Mucosa of gallbladder (tissue), 1 donor: ENCODE measurements at places on chromosomes 7 and 10.

GRCh38 chr10:124612611-124613498 is 131.3 kb downstream of the FAM53B start:
- DNase-seq: no peak

- no peak for DNase-seq
These were observed 17.0 kb downstream of the CPA4 start for GRCh38 chr7:130309986-130310385.

GRCh38 chr10:110376021-110376766 is 71.5 kb upstream of the SMNDC1 start:
- DNase-seq: no peak

DNA sequence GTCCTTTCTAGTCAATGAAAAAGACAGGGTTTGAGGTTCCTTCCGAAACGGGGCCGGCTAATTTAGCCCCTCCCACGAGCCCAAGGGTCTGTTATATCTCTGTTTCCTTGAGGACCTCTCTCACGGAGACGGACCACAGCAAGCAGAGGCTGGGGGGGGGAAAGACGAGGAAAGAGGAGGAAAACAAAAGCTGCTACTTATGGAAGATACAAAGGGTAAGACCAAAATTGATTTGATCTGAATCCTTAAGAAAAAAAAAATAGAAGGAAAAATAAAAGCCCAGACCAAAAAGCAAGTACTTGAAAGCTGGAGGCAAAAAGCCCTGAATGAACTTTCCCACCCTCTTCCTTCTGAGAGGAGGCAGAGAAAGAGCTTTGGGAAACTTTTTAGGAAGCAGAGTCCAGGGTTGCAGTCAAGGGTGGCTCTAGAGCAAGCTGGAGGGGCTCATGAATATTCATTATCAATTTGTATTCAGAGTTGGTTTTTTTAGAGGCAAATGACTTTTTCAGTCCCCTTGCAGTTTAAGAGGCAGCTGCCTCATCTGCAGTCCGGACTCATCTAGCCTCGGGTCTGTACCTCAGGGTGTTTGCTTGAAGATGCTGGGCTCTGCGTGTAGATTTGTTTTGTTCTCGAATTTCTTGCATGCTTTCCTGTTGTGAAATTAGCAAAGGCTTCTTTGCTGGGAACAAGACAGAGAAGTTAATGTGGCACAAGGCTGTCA is at the start of gene ENTPD1:
Gene ENTPD1, plus strand, starts transcription at position 123 of the 721 bp plus-strand sequence. Its CDS starts 77 bp downstream, at position 200.
- DNase-seq: peak; percentile 16

DNA sequence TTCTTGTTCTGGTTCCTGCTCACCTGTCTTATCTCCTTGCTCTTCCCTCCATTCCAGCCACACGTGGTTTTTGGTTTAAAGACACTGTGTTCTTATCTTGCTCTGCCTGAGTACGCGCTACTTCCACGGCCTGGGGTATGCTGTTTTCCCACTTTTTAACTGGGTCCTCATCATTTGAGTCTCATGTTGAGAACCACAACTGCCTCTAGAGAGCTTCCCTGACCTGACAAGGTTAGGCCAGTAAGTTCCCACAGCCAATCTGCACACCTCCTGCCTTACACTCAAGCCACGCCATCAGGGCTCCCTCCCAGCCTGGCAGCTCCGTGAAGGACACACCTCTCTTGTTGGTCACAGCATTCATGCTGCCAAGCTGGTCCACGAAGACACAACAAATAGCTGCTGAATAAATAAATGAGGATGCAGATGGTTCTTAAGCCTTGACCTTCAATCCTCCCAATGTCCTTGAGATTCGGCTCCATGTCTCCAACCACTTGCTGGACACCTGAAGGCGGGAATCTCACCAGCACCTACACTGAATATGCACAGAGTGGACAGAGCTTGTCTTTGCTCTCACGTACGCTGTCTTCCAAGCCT is 201.7 kb upstream of the KLF14 start:
- no peak for DNase-seq

GRCh38 chr7:34463830-34464229 is 194.2 kb upstream of the NPSR1 start:
- no peak for DNase-seq

- peak; percentile 55 for DNase-seq
These were observed 39.2 kb downstream of the EEPD1 start for GRCh38 chr7:36192053-36192824.

DNA sequence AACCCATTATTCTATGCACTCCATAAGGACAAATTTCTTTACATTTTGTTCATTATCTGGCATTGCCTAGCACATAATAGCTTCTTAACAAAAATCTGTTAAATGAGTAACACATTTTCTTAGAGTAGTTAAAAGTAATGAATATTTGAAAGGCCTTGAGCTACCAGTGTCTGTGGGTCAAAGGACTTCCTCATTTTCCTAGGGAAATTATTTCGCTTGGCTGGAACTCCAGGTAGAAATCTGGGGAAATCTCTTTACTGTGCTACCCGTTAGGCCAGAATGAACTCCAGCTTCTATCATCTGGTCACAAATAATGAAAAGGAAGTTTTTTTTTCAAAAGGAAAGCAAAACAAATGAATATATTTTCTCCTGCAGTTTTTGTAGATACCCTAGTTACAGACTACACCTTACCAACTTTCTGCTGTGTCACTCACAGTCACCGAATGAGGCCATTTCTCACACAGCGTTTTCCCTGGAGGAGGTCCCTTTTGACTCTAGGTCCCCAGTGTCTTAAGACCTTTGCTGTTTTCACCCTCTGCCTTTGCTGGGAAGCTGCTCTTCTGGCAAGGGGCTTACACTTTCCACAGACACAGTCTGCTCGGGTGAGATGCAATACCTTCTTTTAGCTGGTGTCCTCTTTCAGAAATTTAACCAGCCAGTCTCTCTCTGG is 1.6 kb downstream of the SAMD9L start:
- DNase-seq: no peak

GRCh38 chr7:89621925-89622641 is 532.2 kb upstream of the STEAP1 start:
- DNase-seq: no peak

- no peak for DNase-seq
These were observed 7.8 kb downstream of the ZNF862 start for GRCh38 chr7:149846021-149846420.

GRCh38 chr7:39617005-39617404 is 6.4 kb upstream of the RALA start:
- no peak for DNase-seq

- no peak for DNase-seq
These were observed 74.1 kb downstream of the HIPK2 start for GRCh38 chr7:139703487-139704307.

DNA sequence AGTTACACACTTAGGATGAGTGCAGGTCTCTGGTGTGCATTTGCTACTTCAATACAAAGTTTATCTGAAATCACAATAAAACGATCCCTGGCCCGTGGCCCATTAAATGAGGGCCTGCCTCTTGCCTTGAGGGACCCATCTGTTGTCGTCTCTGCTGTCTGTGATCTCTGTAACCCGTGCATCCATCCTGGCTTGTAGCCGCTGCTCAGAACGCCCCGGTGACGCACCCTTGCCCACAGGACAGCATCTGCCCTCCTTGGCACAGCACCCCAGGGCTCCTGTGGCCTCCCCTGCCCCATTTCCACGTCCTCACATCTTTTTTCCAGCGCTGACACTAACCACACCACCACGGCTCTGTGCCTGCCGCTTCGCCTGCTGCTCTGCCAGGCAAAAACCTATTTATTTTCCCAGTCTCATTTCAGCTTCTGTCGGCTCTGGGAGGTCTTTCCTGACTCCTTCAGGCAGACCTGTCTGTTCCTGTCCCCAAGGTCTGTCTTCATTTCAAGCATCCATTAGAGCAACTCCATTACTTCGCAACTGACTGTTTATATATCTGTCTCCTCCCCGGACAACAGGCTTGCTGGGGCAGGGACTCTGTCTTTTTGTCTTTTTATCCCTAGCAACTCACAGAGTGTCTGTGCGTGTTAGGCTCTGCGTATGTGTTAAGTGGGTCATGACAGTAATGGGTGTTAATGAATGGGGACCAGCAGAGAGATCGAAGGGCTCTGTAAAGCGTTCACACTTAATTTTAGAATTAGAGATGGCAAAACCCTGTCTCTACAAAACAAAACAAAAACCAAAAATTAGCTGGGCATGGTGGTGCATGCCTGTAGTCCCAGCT is 16.4 kb downstream of the CARD11 start:
- no peak for DNase-seq

DNA sequence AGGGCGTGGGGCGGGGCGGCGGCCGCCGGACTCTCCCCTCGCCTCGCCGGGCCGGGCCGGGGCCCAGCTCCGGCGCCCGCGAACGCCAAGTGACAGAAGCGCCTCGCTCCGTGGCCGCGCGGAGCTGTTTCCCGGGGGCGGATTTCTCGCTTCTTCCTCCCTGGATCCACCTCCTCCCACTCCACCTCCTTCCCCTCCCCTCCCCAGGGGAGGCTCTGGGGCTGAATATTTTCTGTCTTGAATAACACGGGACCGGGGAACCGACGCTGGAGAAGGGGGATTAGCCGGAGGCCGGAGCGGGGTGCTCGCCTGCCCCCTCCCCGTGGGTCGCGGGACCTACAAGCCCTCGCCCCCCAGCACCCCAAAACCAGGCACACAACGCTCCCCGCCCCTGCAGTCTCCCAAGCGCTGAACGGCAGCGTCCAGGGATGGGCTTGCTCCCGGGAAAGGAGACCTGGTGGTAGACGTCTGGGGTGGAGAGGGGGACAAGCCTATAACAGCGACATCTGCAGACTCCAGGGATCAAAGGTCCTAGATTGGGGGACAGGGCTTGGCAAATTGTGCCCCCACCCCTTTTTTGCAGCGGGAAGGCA is at the start of gene ARHGAP21:
Gene ARHGAP21, minus strand, starts transcription at position 100 of the 593 bp plus-strand sequence. CDS start 1,988 bp downstream, outside the sequence.
- peak; percentile 71 for DNase-seq

GRCh38 chr10:14304046-14304445 is 26.7 kb downstream of the FRMD4A start:
- DNase-seq: no peak

GRCh38 chr10:78139341-78139740 is 105.7 kb downstream of the RPS24 start:
- DNase-seq: peak; percentile 20

GRCh38 chr10:77043420-77043763 is 594.2 kb downstream of the KCNMA1 start:
- DNase-seq: no peak

DNA sequence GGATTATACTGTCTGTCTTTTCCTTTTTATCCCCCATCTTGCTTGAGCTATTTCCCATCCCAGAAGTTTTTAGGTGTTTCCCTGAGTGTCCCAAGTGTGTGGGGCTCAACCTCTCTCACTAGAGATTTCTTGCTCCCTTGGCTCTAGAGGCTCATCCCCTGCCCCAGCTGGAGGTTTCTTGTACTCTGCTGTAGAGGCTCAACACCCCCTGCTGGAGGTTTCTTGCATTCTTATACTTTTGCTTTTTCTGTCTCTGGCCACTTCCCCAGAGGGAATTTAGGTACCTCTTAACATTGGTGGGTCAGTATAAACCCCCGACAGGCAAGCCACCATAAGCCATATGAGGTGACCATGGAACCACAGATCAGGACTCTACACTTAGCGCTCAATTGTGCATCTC is 114.2 kb upstream of the FAM3C start:
- DNase-seq: no peak

- DNase-seq: peak; percentile 40
These were observed 143.0 kb upstream of the HDAC9 start for GRCh38 chr7:18352339-18353255.

DNA sequence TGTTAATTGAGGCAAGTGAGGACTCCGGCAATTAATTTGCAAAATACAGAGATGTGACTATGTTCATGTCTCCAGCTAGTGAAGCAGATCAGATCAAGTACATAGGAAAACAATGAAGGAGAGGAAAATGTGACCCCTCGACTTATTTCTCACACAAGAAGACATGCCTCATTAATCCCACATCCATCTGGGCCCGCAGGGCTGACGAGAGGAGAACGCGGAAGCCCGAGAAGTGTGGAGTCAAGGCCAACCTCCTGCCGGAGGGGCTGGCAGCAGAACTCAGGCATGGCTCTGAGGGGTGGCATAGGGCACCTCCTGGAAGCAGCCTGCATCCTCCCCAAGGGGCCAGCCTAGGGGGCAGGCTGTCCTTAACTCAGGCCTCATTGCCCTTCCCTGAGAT is 54.4 kb downstream of the ZNF503 start:
- no peak for DNase-seq

- no peak for DNase-seq
These were observed 33.9 kb downstream of the BNIP3 start for GRCh38 chr10:131947631-131948347.

DNA sequence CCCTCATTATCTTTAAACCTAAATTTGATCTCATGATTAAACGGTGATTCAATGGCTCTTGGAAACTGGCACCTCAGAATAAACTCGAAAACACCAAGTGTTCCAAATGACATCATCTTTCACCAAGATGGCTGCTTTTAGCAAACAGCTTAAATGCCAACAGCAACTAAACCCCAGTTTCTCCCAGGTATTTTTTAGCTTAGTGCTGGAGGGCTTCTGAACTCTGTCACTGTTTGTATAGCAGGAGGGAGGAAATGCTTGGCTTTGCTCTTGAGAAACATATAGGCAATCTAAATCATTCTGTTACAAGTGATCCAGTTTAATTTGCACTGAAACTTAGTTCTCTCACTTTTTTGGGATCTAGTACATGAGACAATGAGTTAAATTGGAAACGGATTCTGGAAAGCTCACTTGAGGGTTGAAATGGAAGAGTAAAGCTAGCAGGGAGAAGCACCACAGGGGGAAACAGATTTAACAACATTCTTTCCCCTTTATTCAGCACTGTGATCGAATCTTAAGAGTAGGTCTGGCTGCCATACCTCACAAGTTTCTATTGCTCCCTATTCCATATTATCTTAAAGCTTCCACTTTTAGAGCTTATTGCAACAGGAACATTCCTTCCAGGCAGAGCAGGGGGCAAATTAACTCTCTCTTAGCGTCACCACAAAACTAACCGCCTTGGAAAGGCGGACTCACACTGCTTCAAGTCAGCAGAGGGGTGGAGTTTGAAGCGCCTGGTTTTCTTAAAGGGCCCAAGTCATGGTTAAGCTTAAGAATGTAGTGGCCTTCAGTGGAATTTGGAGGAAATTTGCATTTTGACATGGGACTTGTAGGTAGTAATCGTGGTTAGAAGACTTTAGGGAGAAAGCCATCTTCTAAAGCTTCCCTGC is 1.8 kb upstream of the CCDC6 start:
- DNase-seq: peak; percentile 68

DNA sequence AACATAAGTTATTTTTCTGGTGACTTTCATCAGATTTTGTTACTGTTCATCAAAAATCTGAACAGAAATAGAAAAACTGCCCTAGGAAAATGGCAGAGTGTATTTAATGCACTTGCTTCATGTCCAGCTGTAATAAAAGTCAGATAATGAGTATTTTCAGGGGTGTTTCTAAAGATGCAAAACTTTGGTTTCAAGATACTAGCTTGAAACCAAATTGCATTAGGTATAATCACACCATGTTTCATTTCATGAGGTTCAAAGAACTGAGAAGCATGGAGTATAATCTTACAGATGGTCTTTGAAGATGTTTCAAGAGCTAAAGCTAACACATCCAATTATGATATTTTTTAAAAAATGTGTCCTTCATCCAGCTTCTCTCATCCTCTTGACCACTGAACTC is 128.9 kb downstream of the NRCAM start:
- no peak for DNase-seq
